ENCODE measurements at places on chromosomes 4 and X. TPM values are rescaled to one million over a fixed set of nuclear protein-coding genes. Genes with fewer than 3 reads are reported as not detected.

The ARHGEF9 gene
- 3.0 TPM for total RNA-seq

- no peak for DNase-seq
These were observed 56.4 kb downstream of the SLC2A9 start for GRCh38 chr4:9964879-9965278.

DNA sequence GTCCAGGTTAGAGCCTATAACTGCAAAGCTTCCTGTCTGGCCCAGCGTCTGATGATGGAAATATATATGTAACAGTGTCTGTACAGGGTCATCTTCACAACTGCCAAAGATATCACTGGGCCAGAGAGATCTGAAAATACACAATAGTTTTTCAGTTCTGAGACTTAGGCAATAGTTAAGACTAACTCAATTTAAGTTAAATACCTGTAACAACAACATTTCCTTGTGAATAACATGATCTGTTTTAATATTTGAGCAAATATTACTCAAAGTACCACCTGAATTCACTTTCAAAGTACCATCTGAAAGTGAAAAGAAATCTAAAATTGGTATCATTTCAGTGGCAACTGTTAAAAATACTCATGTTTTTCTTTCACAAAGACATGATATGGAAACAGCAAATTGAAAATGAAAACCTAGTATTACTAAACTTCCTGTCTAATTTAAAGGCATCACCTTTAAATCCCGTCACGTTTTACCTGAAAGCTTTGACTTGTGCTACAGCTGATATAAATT is 9.6 kb downstream of the ZAR1 start:
- no peak for DNase-seq

The PAGE4 gene
- not detected for total RNA-seq

The VGLL1 gene
- 4.7 TPM for total RNA-seq

GRCh38 chrX:23133551-23133950 is 133.8 kb downstream of the DDX53 start:
- no peak for DNase-seq

GRCh38 chrX:257681-258289 is 23.4 kb upstream of the PLCXD1 start:
- no peak for DNase-seq

DNA sequence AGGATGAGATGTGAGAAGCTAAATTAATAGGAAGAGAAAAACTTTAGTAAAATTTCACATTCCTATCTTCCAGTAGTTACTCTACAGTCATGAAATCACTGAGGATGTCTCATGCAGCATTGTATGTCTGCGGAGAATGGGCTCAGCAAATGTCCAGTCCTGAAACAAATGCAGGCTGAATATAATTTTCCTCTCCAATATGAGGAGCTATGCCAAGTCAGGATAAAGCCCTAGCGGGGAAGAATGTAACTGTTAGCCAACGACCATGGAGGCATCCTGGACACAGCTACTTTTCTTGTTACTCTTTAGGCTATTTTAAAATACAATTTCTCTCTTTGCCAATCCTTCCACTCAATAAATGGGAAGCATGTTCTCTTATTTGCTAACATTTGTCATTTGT is 127.7 kb downstream of the PRKX start:
- no peak for DNase-seq

DNA sequence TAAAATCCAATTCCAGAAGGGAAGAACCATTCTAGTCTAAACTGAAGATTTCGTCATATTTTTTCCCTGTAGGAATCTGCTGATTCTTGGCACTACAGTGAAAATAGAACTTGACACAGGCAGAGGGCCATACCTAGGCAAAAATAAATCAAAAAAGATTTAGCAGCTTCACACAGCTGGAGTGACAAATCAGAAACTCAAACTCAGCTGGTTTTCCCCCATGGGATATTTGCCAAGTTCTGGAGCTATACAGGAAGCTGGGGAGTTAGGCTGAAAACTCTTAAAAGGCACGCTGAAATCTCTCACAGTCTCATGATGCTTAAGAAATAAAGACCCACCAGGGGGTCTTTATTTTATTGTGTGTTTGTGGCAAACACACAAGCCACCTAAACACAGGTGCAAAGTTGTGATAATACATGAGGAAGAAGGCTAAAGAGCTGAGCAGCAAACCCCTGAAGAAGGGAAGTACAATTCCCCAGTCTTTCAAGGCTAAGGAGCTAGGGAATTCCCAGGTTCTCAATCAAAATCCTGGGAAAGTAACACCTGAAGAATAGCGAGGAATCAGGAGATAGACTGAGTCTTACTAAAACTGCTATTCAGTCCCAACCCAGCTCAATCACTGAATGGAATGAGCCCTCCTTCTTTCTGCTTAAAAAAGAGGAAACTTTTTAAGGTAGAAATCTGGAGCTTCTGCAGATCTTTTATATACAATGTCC is 32.1 kb upstream of the BEND2 start:
- DNase-seq = no peak

- DNase-seq = no peak
These were observed 102.8 kb downstream of the RTL5 start for GRCh38 chrX:72028701-72029470.

The LANCL3 gene
- total RNA-seq = 0.78 TPM

The AFF2 gene
- not detected for total RNA-seq

The TRIM75 gene
- total RNA-seq = not detected

The GPR173 gene
- total RNA-seq = not detected

- DNase-seq = no peak
These were observed 73.9 kb upstream of the VCX3B start for GRCh38 chrX:8390771-8391170.

The ATP2B3 gene
- total RNA-seq = not detected

The DMP1 gene
- not detected for total RNA-seq

GRCh38 chr4:47776353-47776752 is 61.5 kb downstream of the CORIN start:
- no peak for DNase-seq

DNA sequence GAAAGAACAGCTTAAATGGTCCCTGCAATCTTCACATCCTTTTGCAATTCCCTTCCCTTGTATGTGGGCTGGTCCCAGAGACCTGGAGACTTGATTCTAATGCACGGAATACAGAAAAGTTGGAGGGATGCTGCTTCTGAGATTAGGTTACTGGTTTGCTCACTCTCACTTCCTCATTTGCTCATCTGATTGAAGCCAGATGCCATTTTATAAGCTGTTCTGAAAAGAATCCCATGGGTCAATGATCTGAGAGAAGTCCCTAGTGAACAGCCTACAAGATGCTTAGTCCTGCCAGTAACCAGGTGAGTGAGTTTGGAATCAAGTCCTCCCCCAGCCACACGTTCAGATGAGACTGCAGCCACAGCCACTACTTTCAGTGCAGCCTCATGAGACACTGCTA is 35.9 kb downstream of the MAGEA1 start:
- DNase-seq = no peak

The PHEX gene
- total RNA-seq = 0.18 TPM

GRCh38 chr4:150826306-150826705 is 188.8 kb downstream of the LRBA start:
- no peak for DNase-seq

The COX7B2 gene
- not detected for total RNA-seq

The ARHGEF6 gene
- total RNA-seq = not detected

The HPGD gene
- total RNA-seq = 33.7 TPM

The ARMCX1 gene
- total RNA-seq = not detected

DNA sequence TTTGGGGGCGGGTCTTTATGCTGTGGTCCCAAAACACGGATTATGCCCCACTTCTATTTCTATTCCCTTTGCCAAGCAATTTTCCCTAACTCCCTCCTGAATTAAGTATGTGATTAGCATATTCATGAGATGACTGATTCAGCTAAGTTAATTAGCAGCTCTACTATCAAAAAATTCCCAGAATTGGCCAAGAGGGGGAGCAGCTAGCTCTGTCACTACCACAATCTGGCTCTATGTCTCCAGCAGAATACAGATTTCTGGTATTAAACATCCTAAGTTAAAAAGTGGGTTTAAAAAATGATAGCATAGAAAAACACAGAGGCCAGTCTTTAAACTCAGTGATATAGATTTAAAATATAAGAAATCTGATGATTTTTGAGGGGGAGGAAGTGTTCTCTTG is 80.3 kb downstream of the GPC4 start:
- DNase-seq = peak; percentile 79

The GAGE13 gene
- total RNA-seq = not detected

- DNase-seq = no peak
These were observed 164.6 kb downstream of the AFF2 start for GRCh38 chrX:148664995-148665394.

The GAGE12J gene
- total RNA-seq = not detected

The PIR gene
- 9.8 TPM for total RNA-seq

- no peak for DNase-seq
These were observed 193.0 kb upstream of the LCORL start for GRCh38 chr4:18214411-18215055.

The ADAMTS3 gene
- not detected for total RNA-seq

The LRAT gene
- not detected for total RNA-seq

The SUPT20HL1 gene
- not detected for total RNA-seq

GRCh38 chr4:26729547-26729946 is 131.1 kb upstream of the STIM2 start:
- DNase-seq = no peak

GRCh38 chr4:79043138-79043537 is 103.9 kb upstream of the PAQR3 start:
- no peak for DNase-seq

GRCh38 chr4:138522366-138522765 is 280.2 kb upstream of the SLC7A11 start:
- DNase-seq = peak; percentile 9

The TMPRSS11F gene
- not detected for total RNA-seq

The LGI2 gene
- not detected for total RNA-seq

DNA sequence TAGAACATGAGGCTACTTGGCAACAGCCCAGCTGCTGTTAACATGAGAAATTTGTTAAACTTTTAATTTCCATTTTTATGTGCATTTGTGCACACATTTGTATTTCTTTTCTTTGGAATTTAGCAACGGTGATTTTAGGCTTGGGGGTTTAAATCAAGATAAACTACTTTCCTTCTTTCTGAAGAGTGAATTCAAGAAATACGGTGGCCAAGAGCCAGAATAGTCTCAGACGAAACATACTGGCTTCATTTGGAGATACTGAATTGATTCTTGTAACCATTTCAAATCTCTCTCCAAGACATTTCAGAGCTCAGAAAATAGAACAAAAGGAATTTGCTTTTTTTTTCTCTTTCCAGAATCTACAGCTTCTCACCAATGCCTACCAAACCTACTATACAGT is 134.1 kb upstream of the SCML1 start:
- no peak for DNase-seq

GRCh38 chr4:2177443-2178093 is 64.4 kb downstream of the HAUS3 start:
- no peak for DNase-seq

The P2RY10 gene
- total RNA-seq = not detected

- DNase-seq = no peak
These were observed 285.0 kb downstream of the SHOX start for GRCh38 chrX:915427-916229.

- no peak for DNase-seq
These were observed 107.0 kb downstream of the DDIT4L start for GRCh38 chr4:100083289-100083688.

The SMR3B gene
- not detected for total RNA-seq

- DNase-seq = no peak
These were observed 83.1 kb downstream of the MAGED1 start for GRCh38 chrX:51976503-51976902.

The FAT1 gene
- total RNA-seq = 325 TPM

- DNase-seq = no peak
These were observed 352.5 kb upstream of the ADGRL3 start for GRCh38 chr4:60847614-60848013.

DNA sequence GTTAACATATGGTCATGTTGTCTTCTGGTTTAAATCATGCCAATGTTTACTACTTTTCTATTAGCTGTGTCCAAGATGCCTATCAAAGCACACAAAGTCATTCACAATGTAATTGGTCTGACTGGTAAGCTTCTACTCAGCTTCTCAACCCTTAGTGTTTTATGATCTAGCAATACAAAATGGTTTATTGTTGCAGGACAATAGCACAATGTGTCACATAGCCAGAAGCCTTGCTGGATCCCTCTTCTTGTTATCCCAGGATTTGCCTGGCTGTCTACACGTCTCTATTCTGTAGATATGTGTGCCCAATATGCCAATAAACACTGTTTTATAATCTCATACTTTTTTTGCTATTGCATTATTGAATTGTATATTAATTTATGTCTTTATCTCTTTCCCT is 1111.0 kb upstream of the AGA start:
- no peak for DNase-seq

The SRPX2 gene
- total RNA-seq = 0.28 TPM

The GAGE12F gene
- not detected for total RNA-seq

DNA sequence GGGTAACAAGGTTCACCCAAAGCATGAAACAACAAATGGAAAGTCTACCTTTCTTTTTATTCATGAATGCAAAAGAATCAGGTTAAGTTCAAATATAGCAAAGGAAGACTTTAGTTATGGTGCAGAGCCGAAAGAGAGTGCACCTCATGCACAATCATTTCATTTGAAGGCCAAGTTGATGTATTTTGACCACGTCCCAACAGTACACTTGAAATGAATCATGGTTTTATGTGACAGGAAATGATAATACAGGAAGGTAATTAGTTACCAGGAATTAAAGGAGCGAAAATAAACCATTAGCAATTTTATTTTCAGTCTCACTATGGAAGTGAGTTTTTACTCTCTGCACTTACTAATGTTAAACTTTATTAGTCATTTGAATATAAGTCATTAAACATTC is 281.2 kb upstream of the DIAPH2 start:
- peak; percentile 42 for DNase-seq

DNA sequence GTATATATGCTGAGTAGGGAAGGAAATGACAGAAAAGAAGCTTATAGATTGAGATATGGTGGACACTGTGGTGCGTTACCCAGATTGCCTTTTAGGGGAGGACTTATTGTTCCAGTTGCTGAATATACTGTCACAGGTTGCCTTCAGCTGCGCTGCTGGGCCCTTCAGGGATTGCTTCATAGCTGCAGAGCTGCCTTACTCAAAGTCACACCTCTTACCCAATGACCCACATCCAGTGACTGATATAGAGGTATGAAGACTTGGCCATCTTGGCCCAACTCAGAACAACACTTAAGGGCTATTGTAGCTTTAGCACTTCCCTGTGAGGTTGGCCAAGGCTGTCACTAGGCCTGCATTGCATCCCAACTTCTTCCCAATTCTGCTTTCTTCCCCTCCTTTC is 63.4 kb upstream of the TMEM164 start:
- DNase-seq = no peak

GRCh38 chr4:152606753-152607152 is 70.9 kb upstream of the FBXW7 start:
- DNase-seq = peak; percentile 19

The SPANXN3 gene
- not detected for total RNA-seq

The CT45A5 gene
- not detected for total RNA-seq

GRCh38 chr4:169540774-169541173 is 71.6 kb downstream of the NEK1 start:
- DNase-seq = no peak

DNA sequence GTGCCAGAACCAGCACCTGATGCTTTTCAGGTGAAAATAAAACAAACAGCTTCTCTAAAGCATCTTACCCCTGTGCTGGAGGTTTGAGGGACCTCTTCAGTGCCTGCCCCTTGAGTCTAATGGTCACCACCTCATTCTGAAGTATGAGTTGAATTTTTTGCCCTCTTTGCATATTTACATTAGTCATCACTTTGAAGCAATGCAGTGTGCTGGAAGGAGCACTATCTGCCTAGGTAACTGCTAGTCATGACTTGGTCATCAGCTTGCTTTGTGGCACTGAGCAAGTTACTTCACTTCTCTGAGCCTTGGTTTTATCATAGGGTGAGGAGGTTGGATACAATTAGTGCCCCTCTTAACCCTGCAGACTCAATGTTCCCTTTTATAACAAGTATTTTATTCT is 44.9 kb downstream of the SPATA18 start:
- no peak for DNase-seq

The TMPRSS11E gene
- not detected for total RNA-seq

The STPG2 gene
- total RNA-seq = not detected

Measured in HT-29 (cell line).